Sigmoid colon (tissue), 7 donors: ENCODE measurements at places on chromosomes 4 and X.

DNA sequence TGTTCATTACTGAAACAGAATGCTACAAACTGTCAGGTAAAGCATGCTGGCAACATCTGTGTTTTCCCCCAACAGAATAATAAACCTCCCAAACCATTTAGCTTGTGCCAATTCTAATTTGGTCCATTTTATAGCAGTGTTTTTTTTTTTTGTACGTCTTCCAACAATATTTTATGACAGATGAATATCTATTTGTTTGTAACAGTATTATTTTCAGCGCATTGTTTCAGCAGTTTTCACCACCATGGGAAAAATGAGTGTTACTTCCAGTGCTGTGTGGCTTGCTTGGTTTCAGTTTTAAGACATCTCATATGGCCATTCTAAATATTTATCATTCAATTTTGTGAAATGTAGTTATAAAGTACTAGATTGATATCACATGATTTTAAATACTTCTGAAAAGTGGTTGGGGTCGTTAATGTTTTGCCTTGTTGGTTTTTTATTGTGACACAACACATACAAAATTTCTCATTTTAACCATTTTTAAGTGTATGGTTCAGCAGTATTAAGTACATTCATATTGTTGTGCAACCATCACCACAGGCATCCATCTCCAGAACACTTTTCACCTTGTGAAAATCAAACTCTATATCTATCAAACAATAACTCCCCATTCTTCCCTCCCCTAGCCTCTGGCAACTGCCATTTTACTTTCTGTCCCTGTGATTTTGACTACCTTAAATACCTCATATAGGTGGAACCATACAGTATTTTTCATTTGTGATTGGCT lies 25.6 kb upstream of the TBC1D19 start:
- DNase-seq = no peak

- DNase-seq = no peak
These were observed 2.2 kb upstream of the PCDH18 start for GRCh38 chr4:137534516-137534915.

- DNase-seq = no peak
These were observed 66.1 kb upstream of the FRG1 start for GRCh38 chr4:189874591-189874990.

- peak; percentile 74 for DNase-seq
These were observed 54.2 kb downstream of the SUPT20HL2 start for GRCh38 chrX:24259544-24260240.

- DNase-seq = no peak
These were observed 65.3 kb downstream of the EGF start for GRCh38 chr4:109977854-109978501.

DNA sequence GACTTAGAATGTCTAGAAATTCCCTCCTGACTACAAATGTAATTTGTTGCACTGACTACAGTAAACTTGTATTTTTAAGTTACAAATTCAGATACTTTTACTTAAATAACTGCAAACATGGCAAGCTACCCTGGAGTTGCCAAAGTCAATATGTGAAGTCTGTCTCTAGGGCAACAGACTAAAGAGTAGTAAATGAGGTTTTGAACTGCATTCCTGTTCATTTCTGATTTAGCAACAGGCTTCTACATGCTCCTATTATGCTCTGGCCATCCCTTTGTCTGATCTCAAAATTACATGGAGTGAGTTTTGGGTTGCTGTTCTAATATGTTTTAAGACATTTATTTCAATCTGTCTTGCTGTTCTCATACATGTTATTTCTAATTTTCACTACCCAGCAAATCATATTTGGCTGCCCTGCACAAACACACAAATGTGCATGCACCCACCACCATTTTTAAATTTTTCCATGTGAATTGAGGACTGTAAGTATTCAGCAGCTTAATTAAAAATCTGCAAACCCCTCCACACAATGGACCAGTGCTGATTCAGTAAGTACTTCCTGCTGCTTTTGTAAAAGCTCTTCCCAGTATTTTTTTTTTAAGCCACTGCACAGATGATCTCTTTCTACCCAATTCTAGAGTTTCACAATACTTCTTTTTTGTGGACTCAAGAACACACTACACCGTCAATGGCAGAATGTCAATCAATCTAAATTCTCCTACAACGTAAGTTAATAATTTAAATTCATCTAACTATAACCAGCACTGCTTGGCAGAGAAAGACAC lies 26.7 kb downstream of the SH3RF1 start:
- no peak for DNase-seq

DNA sequence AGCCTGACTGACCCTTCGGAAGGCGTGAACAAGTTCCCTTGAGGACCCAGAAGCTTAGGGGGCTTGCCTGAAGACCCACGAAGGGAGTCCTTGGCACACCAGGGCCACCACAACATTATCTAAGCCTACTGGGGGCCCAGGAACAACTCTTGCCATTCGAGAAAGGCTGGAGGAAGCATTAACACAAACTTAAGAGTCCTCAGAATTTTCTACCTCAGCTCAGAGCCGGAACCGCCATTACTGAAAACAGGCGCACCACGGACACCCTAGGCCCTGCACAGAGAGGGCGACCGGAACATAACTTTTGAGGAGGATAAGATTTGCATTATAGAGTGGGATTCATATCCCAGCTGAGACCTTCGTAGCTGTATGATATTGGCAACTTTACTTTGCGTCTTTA lies 229.1 kb downstream of the ADAM29 start:
- DNase-seq = no peak

GRCh38 chrX:41716222-41716621 lies 7.8 kb upstream of the GPR82 start:
- no peak for DNase-seq

DNA sequence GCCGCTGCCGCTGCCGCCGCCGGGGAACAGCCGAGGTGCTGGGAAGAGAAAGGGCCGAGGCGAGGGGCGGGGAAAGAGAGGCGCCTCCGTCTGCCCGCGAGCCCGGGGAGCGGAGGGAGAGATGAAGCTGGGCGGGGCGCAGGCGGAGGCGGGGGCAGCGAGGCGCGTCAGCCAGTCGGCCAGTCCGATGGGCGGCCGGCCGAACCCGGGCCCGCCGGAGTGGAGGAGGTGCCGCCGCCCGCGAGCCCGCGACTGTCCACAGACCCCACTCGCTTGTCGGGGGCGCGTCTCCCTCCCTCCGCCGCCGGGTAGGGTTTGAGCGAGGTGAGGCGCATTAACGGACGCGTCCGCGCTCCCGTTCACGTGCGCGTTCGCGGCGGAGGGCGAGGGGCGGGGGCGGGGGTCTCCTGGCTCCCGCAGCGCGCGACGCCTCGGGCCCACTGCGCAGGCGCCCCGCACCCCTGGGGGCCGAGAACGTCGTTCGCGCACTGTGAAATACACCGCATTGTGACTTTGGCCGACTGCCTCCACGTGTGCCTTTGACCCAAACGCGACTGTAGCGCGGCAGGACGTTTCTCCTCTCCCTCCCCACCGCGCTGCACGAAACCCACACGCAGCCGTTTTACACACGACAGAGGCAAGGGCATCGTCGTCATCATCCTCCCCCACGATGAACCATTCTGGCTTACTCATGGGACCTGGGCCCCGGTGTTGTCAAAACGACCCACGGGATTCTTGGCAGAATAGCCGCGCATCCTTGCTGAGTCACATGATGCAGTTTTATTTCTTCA lies at the start of gene NUDT11:
Gene NUDT11, minus strand, starts transcription at position 92 of the 791 bp plus-strand sequence. CDS start 148 bp downstream, outside the sequence.
- DNase-seq = peak; percentile 78

DNA sequence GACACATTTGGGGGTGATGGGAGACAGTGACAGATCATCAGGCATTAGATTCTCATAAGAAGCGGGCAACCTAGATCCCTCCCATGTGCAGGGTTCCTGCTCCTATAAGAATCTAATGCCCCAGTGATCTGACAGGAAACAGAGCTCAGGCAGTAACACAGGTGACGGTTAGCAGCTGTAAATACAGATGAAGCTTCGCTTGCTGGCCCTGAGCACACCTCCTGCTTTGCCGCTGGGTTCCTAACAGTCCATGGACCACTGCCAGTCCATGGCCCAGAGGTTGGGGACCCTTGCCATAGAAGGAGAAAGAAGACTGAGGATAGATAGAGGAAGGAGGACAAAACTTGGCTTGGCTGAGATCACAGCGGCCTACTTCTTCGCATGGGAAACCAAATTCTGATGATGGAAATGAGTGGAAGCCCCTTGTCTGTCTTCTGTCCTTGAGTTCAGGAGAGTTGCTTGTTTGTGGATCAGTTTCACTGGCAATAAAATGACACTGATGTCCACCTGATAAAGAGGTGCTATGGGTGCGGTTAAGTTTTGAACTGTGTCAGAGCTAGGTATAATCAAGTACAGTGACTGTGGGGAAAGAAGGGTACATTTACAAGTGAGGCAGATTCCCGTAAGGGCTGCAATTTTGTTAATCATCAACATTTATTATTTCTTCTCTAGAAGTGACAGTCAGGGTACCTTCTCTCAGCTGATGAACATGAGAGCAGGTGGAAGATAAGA lies 1.7 kb upstream of the TIFA start:
- no peak for DNase-seq

GRCh38 chrX:18354369-18355223 lies at the start of gene SCML2:
Gene SCML2, minus strand, starts transcription at chrX:18354688. Its CDS starts 20,617 bp downstream, at chrX:18334071.
- DNase-seq = peak; percentile 69

GRCh38 chr4:80475798-80476197 lies 140.3 kb downstream of the CFAP299 start:
- no peak for DNase-seq

- DNase-seq = no peak
These were observed 462.4 kb downstream of the IQCM start for GRCh38 chr4:149353241-149353640.

DNA sequence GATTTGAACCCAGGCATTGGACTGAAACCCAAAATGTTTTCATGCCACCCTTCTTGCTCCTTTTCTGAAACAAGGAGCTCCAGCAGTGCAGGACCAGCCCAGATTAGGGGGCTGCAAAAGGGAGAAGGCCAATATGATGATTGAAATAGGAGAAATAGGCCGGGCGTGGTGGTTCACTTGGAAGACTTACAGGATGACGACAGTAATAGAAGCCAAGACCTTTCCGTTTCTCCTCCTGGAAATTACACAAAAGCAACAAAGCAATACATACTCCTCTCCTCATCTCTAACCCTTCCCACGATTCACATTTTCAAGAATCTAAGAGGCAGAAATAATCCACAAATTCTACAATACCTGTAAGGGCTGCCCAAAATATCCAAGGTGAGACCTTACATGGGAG lies 90.8 kb downstream of the ANAPC4 start:
- DNase-seq = no peak

GRCh38 chr4:106914223-106914622 lies 121.9 kb downstream of the DKK2 start:
- DNase-seq = no peak

DNA sequence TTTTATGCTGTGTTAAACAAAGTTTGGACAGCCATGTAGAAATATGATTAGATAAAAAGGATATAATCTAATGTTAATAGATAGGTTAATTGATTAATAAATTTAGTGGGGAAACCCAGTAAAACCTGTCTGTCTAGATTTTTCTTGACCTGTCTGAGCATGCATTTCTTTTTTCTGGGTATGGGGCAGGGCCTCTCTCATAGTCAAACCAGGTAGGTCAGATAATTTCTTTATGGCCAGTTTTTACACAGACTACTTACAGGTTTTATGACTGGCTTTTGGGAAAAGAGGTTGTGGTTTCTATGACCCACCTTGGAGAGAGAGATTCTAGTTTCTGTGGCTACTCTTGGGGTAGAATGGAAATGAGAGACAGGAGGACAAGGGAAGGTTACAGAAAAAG lies 135.6 kb upstream of the EPHA5 start:
- no peak for DNase-seq

GRCh38 chr4:15054541-15054940 lies 52.3 kb downstream of the CPEB2 start:
- no peak for DNase-seq

GRCh38 chr4:134518574-134519217 lies 317.1 kb upstream of the PABPC4L start:
- DNase-seq = no peak

GRCh38 chr4:159222043-159222552 lies 119.2 kb downstream of the RAPGEF2 start:
- DNase-seq = no peak

DNA sequence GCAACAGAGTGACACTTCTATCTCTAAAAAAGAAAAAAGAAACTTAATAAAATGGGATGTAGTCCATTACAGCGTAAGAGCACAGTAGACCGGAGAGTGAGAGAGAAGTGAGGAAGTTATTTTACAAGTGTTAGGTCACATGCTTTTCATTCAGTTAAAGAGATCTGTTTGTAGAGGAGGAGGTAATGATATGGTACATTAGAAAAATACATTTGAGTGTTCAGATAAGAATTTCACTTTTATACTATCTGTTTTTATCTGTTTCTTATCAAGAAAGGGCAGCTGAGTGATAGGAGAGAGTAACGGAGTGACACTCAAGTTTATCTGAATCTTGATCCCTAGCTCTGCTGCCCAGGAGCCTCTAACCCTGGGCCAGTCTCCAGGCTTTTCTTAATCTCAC lies 38.9 kb downstream of the FNIP2 start:
- no peak for DNase-seq

GRCh38 chr4:152451496-152451895 lies 84.4 kb downstream of the FBXW7 start:
- no peak for DNase-seq

DNA sequence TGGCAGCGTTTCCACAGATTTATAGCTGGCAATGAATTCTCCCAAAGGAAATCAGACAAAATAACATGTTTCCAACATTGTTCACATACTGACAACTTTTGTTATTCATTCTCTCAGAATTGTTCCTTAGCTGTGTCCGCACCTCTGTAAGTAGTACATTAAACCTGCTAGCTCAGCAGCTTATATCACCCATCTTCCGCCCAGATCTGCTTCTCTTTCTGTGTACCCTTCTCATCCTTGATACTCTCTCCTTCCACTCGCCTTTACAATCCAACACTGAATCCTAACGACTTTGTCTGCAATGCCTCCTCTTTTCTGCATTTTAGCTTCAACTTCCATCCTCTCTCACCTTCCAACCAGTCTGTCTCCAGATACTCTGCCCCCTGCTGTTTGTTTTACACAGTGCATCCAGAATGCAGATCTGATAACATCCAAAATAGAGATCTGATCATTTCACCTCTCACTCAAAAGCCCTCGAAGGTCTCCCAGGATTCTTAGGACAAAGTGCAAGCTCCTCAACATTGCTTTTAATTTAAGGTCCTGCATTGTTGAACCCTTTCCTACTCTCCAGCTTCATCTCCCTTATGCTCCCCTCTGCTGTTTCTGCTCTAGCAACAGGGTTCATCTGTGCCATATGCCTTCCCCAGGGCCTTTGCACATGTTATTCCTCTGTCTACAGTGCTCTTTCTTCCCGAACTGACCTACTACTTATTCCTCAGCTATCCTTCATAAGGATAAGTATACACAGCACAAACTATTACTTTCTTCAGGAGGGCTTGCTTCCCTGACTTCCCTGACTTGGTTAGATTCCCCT lies 67.3 kb upstream of the VBP1 start:
- no peak for DNase-seq
